ENCODE measurements at places on chromosomes 7 and 10.

GRCh38 chr7:104010052-104010909 is 20.8 kb upstream of the RELN start:
- no peak for DNase-seq

GRCh38 chr10:98141484-98142073 is 7.1 kb downstream of the R3HCC1L start:
- no peak for DNase-seq

- DNase-seq: no peak
These were observed 64.4 kb upstream of the ARID5B start for GRCh38 chr10:61836888-61837754.

DNA sequence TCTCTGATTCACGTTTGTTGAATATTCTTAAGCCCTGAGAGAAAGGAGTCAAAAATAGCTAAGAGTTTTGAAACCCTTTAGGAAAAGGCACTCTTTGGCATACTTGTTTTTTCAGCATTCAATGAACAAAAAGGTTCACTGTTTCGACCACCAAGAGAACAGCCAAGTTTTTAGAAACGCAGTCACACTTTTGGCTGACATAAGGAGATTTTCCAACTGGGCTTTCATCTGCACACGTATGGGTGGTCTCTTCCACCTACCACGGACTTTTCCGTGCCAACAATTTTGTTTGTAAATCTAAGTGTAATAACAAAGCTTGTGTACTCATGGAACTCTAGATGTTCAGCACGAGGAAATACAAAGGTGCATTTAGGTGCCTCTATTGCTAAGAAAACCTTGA is 270.3 kb downstream of the WDR11 start:
- no peak for DNase-seq

DNA sequence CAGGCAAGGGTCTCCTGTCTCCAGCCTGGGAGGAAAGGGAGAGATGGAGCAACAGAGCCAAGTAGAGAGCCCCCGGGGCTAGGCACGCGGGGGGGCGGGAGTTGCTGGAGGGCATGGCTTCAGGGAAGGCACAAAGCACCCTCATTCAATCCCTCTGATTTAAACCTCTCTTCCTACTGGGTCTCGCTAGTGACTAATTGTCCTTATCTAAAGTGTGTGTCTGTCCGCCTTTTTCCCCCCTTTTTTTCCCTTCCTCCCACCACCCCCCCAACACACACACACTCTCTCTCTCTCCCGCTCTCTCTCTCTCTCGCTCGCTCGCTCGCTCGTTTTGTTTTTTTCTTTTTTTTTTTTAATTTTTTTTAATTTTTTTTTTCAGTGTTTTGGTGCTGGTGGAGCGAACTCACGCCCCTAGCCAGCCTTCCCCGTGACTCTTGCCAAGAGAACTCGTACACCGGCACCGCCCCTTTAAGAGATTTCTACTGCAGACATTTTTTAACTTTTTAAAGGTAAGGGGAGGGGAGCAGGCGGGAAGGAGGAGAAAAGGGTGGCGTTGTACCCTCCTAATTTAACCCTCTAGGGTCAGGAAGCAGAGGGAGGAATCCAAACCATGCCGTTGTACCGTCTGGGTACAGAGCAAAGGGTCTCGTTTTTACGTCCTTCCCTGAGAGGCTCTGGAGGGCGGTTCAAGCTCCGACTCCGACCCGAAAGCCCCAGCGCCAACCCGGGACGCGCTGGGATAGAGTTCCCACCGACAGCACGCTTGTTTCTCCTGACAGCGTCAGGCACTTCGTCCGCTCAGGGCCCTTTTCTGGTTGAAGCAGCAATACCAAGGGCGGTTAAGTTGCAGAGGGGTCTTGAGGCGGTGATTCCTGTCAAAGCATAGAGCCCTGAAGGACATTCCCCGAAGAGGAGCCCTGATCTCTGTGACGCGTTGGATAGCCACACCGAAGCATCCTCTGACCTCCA is at the start of gene HPSE2:
HPSE2 (minus strand) TSS at position 195 of the 969 bp plus-strand sequence.
- no peak for DNase-seq

DNA sequence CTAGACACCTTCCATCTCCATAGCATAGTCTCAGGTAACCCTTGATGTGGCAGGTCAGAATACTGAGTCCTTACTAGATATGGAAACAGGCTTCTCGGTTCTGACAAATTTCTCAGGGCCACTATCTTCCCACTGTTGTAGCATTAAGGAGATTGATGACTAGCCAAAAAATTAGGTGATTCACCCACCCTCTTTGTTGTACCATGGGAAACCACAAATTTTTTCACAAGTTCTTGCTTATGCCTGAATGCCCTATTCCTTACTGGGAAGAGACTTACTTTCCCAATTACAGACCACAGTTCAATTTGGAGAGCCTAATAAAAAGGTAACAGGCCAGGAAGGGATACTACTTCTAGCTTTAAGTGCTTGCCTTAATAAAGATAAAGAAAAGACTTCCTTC is 948.8 kb downstream of the GRM8 start:
- DNase-seq: no peak

DNA sequence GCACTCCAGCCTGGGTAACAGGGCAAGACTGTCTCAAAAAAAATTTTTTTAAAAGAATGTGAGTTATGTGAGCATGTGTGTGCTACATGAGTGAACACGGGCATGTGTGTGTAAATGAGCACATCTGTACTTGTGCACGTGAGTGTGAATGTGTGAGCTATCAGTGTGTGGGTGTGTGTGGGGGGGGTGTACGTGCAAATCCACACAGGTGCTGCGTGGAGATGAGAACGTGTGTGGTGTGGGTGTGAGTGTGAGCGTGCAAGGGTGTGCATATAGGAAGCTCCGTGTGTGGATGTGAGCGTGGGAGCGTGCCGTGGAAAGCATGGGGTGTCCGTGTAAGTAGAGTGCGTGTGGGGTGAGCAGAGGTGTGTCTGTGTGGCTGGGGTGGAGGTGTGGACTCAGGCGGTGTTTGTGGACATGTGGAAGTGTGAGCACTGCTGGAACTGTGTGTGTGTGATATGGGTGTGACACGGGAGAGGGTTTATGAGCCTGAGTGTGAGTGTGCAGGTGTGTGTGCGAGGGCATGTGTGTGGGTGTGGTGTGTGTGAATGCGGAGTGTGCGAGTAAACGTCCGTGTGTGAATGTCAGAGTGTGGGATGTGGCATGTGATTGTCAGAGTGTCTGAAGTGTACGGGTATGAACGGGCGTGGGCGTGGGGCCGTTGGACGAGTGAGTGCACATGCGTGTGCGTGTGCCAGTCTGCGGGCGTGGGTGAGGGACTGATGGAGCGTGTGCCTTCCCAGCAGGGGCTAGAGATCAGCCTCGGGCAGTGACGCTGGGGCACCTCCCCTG is 45.9 kb upstream of the TNRC18 start:
- DNase-seq: no peak

Data from left kidney (tissue), 8 donors.